ENCODE measurements at places on chromosomes 6 and 20.

GRCh38 chr20:50415516-50416268 is 94.5 kb upstream of the PTPN1 start:
- no peak for DNase-seq

DNA sequence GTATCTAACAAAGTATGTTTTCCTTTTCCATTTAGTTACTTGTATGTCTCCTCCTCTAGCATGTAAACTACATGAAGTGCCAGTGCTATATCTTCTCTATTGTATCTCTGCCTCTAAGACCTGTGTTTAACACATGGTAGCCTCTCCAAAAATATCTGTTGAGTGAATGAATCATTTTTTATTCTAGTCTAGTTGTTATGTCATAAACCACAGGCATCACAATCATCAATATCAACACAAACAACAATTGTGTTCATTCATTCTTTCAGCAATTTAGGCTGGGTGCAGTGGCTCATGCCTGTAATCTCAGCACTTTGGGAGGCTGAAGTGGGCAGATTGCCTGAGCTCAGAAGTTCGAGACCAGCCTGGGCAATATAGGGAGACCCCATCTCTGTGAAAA is 111.6 kb upstream of the EYA4 start:
- DNase-seq = no peak

DNA sequence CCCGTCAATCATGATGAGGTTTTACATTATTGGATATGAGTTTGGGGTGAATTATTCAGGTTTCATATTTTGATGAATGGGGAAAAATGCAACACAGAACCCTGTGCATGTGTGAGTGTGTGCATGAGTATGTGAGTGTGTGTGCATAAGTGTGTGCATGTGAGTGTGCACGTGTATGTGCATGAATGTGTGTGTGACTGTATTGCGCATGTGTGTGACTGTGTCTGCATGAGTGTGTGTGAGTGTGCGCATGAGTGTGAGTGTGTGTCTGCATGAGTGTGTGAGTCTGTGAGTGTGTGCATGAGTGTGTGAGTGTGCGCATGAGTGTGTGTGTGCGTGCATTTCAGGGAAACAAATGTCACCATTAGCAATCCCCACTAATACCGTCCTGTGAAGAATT is 18.5 kb upstream of the CDH4 start:
- no peak for DNase-seq

DNA sequence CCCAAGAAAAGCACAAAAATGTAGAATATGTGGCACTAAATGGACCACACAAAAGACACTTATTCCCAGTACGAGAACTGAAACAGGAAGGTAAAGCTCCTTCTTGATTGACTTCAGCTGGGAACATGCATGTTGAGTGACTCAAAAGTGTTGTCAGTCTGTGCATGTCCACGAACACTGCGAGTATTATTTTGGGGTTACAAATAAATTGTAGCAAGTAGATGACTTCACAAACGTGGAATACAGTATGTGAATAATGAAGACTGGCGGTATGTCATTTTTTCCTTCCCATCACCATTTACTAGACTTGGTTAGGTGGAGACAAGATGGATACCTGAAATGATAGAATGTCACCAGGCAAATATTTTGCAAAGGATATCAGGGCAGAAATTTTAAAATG is 45.4 kb downstream of the L3MBTL3 start:
- no peak for DNase-seq

DNA sequence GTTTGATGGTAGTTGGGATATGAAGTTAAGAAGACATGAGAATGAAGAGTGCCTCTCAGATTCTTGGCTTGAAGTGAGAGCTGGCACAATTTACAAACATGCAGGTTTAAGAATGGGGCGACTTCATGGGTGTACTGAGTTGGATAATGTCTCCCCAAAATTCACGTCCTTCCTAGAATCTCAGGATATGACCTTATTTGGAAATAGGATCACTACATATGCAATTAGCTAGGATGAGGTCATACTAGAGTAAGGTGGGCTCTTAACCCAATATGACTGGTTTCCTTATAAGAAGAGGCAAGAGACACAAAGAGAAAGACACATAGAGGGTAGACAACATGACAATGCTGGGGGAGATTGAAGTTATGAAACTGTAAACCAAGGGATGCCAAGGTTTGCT is 5.2 kb downstream of the PKIB start:
- no peak for DNase-seq

- DNase-seq = no peak
Measured at GRCh38 chr6:10205892-10206291, 209.0 kb downstream of the TFAP2A start.

- DNase-seq = no peak
Measured at GRCh38 chr6:3746119-3746691, 5.3 kb downstream of the PXDC1 start.

GRCh38 chr6:21321531-21321930 is 272.0 kb upstream of the SOX4 start:
- no peak for DNase-seq

DNA sequence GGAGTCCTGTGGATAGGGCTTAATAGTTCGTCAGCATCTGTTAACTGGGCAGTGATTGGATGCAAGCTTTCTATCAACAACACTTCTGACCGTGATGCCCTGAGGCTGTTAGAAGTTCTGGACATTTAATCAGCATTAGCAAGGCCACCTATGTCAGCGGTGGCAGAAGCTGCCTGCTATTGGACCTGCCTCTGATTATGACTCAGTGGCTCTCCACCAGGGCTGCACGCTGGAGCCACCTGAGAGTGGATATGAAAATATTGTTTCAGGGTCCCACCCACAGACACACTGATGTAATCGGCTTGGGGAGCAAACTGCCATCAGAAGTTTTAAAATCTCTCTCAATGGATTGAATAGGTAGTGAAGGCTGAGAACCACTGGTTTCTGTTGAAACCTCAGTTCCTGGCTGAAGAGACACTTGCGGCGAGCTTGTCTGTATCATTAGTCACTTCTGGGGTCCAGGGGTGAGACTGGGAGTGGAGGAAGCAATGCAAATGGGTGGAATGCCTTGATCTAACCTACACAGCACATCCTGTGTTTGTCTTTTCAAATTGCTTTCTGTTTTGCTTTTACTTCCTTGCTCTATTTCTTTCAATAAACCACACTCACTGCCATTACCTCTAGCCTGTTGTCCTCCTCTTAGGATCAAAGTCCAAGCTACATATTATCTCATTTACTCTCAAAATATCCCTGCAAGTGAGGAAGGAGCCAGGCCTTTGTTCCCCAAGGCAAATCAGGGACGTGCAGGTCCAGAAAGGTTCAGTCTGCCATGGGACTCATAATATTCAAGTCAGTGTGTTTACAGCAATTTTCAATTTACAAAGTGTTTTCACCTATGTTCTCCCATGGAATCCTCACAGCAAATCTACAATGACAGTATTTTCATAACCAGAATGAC is 4.2 kb downstream of the CLIC5 start:
- DNase-seq = no peak

- DNase-seq = no peak
Measured at GRCh38 chr20:37579106-37579505, 51.4 kb upstream of the BLCAP start.

DNA sequence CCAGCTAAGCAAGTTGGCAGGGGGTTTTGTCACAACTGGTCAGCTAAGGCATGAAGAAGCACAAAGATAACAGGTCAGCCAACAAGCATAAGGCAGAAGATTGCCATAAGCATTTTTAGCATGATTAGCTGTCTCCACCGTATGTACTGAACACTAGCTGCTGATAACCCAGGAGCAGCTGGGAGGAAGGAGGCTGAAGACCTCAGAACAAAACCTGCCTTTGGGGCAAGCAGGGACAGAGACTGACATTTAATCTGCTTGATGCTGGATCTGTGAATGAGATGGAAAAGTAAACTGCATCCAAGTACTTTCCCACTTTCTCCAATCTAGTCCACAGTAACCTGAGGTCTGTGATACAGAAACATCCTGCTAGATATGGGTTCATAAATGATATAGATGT is 353.0 kb upstream of the MAP3K7 start:
- no peak for DNase-seq

DNA sequence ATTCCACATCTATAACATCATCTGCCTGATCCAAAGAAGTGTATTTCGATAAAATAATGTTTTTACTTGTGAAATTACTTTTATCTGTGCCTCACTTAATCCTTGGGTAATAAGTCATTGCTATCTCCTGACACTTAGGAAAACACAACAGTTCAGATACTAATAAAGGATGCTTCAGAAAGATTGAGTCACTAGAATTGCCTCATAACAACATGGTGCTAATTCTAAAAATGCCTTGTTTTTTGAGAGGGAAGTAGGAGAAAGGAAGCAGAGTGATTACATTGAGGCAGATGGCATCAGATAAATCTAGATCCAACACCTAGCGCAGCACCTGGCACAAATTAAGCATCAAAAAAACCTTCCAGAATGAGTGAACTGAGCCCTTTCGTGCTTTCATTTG is 69.0 kb downstream of the NCOA7 start:
- no peak for DNase-seq

- DNase-seq = no peak
Measured at GRCh38 chr6:117956386-117956785, 49.3 kb downstream of the SLC35F1 start.

- DNase-seq = no peak
Measured at GRCh38 chr20:10971096-10971495, 297.3 kb upstream of the JAG1 start.

DNA sequence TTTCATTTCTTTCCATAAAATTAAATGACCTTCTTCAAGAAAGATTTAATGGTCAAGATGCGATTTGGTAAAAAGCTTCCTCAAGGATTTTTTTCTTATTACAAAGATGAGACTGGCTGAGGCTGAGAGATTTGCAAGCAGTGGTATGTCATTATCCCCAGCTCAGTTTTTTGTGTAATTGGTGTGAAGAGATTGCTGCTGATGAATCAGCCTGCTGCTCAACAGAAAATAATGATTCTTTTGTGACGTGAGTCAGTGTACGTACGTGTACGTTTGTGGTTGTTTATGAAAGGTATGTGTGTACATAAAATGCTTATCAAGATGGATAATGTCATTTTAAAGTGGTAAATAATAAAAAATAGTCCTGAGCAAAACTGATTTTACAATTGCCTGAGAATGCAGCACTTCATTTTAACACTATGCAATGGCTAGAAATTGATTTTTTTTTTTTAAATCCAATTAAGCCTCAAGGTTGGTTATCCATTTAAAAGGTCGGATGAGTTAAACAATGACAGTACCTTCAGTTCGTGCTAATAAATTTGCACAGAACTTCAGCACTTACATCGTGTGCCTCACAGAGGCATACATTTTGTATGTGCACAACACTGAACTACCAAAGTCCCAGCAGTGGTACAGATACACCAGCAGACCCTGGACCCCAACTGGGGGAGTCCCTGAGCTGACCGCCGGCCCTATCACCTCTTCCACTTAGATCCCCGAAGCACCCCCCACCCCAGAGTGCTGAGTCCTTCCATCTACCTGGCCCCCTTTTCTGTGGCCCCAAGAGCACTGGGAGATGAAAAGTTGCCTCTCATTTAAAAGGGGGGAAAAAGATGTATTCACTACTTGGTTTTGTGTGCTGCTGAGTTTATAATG is 9.7 kb upstream of the NPEPL1 start:
- no peak for DNase-seq

GRCh38 chr6:67933278-67933677 is 701.8 kb upstream of the ADGRB3 start:
- no peak for DNase-seq

DNA sequence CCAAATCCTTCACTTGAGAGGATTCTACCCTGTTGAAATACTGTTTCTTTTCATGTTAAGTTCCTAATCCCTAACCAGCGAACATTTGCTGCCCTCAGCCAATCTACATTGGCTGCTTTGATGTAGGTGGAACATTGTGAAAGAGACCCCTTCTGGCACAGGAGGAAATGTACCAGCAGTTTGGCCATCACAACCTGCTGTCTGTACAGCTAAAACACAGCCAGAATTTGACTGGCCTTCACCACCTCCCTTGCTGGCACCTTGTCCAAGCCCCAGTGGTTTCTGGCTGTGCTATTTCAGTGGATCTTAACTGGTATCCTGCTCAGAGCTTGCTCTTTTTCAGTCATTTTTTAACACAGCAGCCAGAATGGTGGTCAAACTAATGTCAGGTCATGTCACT is 202.1 kb upstream of the EPHA7 start:
- DNase-seq = no peak

GRCh38 chr20:64040231-64041039 is 4.5 kb downstream of the C20orf204 start:
- no peak for DNase-seq

GRCh38 chr20:63859166-63859699 is 2.1 kb upstream of the ABHD16B start:
- no peak for DNase-seq

GRCh38 chr6:7088076-7088742 is 19.6 kb upstream of the RREB1 start:
- no peak for DNase-seq

GRCh38 chr20:8133851-8134451 is 1.9 kb downstream of the PLCB1 start:
- DNase-seq = no peak

- no peak for DNase-seq
Measured at GRCh38 chr6:13500264-13500663, 12.9 kb upstream of the GFOD1 start.

DNA sequence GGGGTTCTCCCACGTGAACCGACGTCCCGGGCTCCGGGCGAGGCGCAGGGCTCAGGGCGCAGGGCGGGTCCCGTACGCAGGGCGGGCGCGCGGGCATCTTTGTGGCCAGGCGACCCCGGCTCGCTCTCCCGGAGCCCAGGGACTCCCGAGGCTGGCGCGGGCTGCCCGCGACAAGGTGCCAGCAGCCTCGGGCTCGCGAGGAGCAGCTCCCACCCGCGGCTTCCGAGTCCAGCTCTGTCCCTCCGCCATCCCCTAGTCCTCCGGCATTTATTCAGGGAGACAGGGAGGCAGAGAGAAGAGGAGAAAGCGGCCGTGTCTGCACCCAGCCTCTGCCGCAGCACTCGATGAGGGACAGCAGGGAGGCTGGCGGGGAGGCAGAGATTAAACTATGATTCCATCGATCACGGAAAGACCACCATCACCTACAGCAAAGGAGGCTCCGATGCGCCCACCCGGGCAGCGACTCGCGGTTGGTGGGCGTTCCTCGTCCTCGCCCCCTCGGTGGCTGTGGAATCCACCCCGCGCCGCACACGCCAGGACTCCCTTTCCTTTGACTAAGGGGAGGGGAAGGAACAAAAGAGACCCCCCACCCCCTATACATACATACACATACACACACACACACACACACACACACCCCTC is 1.1 kb downstream of the RGS17 start:
- peak; percentile 40 for DNase-seq

GRCh38 chr6:125814481-125814880 is 23.7 kb downstream of the NCOA7 start:
- DNase-seq = no peak

GRCh38 chr6:133247581-133247980 is 6.4 kb downstream of the EYA4 start:
- no peak for DNase-seq

All from NCI-H345 (cell line).